ENCODE measurements at places on chromosomes 4 and X.

DNA sequence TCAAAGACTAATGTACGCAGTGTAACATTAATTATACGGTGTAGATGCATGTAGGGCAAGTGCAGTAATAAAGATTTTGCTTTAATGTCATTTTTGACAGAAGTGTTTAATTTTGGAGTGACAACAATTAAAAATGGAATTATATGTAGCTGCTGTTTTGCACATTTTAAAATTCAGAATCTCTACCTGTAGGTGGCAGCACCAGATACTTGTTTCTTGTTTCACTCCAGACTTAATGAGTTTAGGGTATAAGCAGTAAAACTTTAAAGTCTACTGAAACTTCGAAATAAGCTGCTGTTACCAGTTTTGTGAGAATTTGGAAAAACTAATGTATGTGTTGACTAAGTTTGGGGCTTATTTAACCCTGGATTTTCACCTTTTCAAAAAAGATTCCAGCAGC is 144.9 kb downstream of the POLA1 start:
- no peak for DNase-seq

- DNase-seq: no peak
Observed at GRCh38 chr4:100059467-100059866, 109.4 kb upstream of the H2AZ1 start.

GRCh38 chr4:40305328-40306170 is 29.6 kb upstream of the CHRNA9 start:
- no peak for DNase-seq

- DNase-seq: no peak
Observed at GRCh38 chr4:16157609-16158503, 68.4 kb downstream of the TAPT1 start.

DNA sequence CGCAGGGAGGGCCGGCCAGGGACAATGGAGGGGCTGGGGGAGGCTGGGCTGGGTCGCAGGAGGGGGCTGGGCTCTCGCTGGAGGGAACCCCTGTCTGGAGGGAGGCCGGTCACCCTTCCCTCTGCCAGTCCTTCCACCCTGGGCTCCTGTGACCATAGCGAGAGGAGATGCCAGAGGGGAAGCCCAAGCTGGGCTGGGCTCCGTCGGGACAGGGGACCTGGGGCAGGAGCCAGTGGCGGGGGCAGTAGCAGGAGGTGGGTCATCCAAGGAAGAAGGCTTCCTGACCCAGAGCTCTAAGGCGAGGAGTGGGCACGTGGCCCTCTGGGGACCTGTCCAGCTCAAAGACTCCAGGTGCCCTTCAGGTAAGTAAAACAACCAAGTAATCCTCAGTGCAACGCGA is 16.9 kb downstream of the CTAG1B start:
- no peak for DNase-seq

DNA sequence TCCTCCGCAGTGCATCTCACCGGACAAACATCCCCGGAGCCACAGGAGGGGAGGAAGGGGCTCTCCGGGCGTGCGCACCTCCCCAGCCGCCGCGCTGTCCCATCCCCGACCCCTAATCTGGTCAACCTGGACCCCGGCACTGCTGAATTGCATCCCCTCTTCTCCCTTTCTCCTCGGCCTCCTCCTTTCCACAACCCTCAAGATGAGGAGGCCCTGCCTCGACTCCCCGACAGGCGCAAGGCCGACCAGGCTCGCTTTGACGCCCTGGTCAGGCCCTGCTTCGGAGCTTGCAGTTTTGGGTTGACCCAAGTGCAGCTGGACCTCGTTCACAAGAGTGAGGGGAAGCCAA is 2.3 kb downstream of the PDGFRA start:
- no peak for DNase-seq

DNA sequence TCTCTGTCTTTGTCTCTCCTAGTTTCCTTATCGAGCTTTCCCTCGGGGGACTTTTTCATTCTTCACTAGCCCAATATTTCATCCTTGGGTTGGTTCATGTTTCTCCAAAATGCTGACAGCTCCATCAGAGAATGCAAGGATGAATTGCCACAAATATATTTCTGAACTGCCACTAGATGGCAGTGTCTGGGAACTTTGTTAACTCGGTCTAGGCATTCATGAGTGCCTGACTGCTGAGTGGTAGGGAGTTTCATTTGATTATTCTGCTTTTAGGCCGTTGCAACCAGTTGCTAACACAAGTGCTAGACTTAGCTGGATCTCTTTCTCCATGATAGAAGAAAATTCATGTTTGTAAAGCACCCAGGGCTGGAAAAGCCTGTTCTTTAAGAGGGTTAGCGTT is 73.5 kb upstream of the RAP2C start:
- DNase-seq: peak; percentile 35

- no peak for DNase-seq
Observed at GRCh38 chrX:20693078-20693477, 426.4 kb upstream of the RPS6KA3 start.
